Left kidney (tissue), 8 donors: ENCODE measurements at places on chromosomes 7 and 10. TPM values are rescaled to one million over a fixed set of nuclear protein-coding genes. Genes with fewer than 3 reads are reported as not detected.

DNA sequence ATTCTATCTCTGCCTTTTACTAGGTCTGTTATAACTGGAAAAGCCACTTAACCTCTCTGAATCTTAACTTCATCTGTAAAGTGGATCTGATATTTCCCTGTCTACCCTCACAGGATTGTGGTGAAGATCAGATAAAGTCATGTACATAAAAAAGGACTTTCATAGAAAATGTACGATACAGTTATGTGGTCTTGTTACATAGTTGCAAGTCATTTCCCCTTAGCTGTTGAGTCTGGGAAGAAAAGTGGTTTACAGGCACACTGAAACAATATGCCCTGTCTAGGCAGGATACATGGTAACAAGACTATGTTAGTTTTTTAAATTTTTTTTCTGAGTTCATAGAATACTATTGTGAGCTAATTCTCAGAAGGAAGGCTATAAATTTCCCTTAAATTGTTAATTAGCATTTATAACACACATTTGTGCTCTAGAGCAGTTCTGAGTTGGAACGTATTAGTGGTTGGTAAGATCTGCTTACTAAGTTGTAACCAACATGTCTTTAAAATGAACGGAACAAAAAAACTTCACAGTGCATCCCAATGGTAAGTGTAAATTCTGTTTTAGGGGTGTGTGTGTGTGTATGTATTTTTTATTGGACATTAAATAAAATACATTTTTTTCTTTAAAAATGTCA lies 7.1 kb upstream of the GSTO1 start:
- no peak for DNase-seq

The BAIAP2L1 gene
- polyA plus RNA-seq: 17.8 TPM

DNA sequence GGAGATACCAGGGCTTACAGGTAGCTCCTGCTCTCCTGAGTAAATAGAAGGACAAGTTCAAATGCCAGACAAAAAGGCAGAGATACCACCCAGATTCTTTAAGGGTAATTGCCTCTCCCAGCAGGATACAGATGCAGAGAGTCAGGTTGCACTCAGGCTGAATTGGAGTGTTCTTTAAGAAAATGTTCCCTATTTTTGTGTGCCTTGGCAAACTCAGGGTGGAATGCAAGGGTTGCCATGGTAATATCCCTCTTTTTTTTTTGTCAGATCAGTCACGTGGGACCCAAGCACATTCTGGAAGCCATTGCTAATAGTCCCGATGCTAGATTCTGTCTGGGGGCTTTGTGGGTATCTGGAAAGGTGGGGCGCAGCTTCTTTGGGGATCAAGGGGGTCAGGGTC lies 628.0 kb downstream of the CALN1 start:
- no peak for DNase-seq

The ZKSCAN5 gene
- 16.8 TPM for polyA plus RNA-seq

The AKR1D1 gene
- polyA plus RNA-seq: 0.08 TPM

DNA sequence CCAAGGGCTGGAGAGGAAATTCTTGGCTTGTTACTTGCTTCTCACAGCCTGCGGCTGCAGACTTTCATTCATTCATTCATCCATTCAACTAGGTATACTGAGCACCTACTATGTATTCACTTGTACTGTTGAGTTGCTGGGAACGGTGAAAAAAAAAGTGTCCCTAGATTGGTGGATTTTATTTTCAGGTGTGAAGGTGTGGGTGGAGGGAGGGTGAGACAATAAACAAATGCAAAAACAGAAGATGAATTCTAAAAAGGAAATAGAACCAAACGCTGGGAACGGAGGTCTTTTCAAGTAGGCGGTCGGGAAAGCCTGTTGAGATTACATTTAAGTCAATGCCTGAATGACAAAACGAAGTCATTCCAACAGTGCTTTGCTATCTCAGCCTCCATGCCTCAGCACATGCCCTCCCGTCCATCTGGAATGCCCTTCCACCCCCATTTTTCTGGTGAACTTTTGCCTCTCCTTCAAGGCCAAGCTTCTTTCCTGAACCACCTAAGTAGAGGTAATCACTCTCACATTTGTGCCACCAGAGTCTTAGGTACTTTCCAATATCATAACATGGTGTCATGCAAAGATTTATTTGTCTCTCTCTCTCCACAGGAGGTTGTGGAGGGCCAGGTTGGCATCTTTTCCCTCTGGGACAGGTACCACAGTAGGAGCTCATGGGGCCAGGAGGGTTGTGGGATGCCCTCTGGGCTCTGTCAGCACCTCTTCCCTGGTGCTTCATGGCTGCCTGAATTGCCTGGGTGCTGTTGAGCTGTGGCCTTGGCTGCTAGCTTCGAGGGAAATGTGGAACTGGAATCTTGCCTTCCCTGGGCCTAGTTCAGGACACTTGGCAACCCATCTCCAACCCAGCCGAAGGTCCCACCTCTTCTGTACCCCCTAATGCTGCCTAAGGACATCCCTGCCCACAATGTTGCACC lies 5.5 kb downstream of the NKX2-3 start:
- no peak for DNase-seq

The PAPSS2 gene
- 37.2 TPM for polyA plus RNA-seq

GRCh38 chr10:43304687-43305333 lies 37.9 kb upstream of the RASGEF1A start:
- DNase-seq: no peak

- no peak for DNase-seq
These were observed 308.5 kb upstream of the NFE2L3 start for GRCh38 chr7:25843467-25843866.

DNA sequence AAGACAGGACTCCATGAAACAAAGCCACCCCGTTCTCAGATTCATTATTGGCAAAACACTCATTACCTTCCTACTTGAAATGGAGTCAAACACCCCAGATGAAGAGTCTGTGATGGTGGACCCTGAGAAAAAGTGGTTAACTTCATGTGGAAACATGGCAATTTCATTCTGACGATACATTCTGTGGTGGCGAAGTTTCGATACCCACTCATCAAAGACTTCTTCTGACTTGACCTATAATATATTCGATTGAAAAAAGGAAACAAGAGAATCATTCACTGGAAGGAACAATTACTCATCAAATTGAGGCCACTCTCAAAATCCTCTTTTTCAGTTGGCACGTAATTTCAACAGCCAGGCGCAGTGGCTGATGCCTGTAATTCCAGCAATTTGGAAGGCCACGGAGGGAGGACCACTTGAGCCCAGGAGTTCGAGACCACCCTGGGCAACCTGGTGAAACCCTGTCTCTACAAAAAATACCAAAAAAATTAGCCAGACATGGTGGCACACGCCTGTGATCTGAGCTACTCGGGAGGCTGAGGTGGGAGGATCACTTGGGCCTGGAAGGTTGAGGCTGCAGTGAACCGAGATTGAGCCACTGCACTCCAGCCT lies 108.8 kb upstream of the GSDME start:
- no peak for DNase-seq

DNA sequence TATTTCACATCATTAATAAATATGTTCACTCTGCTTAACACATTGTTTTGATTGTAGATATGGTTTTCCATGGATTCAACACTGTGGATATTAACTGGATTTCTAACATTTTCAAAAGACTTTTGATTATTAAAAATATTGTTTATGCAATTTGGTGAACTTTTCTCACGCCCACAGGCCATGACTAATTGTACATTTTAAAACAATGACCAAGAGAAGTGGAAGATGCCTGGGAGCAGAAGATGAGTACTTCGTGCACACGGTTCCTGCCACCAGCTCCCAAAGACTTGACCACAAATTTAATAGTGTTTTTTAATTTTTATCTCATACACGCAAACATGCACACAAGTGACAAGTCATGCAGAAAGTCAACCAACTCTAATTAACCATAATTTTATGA lies 451.0 kb upstream of the ADARB2 start:
- no peak for DNase-seq

The SVOPL gene
- polyA plus RNA-seq: 2.9 TPM

The MYO3A gene
- 10.2 TPM for polyA plus RNA-seq

The CDC14C gene
- 0.08 TPM for polyA plus RNA-seq

- no peak for DNase-seq
These were observed 17.6 kb downstream of the AKR1E2 start for GRCh38 chr10:4843525-4844180.

- no peak for DNase-seq
These were observed 30.4 kb downstream of the FOXK1 start for GRCh38 chr7:4712281-4713182.

DNA sequence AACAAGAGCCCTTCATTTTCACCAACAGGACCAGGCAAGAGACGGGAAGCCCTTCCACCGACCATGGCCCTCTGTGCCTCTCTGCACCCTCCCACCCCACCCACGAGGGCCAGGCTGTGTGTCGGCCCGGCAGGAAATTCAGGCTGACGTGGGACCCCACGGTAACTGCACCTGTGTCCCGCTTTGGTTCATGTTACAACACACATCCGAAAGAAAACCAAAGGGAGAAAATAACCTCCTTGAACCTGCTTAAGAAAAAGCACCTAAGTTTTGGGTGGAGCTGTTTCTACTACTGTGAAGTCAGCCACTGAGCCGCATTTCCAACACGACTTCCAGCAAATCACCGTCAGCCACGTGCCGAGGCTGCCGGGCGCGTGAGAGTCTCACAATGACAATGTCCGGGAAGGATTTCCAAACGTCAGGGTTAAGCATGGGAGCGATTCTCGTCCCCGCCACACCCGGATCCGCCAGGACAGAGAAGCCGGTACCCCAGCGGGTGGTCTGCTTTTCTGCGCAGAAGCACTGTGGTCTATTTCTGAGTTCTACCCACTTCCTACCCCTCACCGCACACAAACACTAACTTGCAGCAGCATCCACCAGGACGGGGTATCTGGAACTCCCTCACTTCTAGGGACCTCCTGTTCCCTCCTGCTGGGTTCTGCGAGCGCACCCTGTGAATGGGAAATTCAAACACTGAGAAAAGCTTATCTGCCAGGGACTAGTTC lies 36.6 kb downstream of the AMZ1 start:
- DNase-seq: no peak

GRCh38 chr10:44293306-44293778 lies 91.6 kb downstream of the CXCL12 start:
- DNase-seq: no peak

DNA sequence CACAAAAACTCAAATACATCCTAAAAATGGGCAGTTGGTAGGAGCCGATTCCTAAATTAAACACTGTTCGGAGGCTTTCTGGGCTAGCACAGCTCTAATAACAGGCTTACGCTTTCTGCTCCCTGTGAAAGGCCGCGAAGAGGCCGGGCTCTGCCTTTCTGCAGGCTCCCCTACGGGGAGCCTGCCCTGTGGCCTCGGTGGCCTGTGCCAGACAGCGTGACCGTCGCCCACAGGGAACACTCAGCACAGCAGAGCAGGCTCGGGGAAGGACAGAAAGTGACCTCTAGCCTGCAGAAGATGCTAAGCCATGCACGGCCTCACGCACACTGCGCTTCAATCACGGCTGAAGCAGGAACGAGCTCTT lies 64.2 kb downstream of the DIP2C start:
- no peak for DNase-seq

The GARIN1A gene
- 4.2 TPM for polyA plus RNA-seq

- no peak for DNase-seq
These were observed 382.9 kb downstream of the SEMA3D start for GRCh38 chr7:84803979-84804378.

- no peak for DNase-seq
These were observed 10.8 kb upstream of the SFRP5 start for GRCh38 chr10:97782455-97783228.

DNA sequence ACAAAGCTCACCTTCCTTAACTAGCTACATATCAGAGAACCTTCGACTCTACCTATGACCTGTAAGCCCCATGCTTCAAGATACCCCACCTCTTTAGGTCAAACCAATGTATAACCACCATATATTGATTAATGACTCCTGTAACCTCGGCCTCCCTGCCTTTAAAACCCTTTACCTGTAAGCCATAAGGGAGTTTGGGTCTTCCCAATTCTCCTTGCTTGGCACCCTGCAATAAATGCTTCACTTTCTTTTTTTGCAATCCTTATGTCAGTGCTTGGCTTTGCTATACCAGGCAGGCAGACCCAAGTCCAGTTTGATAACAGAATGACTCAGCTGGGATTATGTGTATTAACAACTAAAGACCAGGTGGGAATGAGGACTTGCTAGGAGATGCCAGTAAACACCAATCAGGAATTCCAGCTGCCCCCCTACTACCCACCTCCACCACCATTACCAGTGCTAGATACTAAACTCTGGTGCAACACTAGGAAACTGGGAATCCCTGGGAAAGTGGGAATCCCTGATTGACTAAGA lies 22.0 kb upstream of the SLC35G1 start:
- DNase-seq: no peak

- DNase-seq: no peak
These were observed 16.8 kb downstream of the TMEM243 start for GRCh38 chr7:87202705-87203104.

The CYP3A4 gene
- 0.42 TPM for polyA plus RNA-seq

DNA sequence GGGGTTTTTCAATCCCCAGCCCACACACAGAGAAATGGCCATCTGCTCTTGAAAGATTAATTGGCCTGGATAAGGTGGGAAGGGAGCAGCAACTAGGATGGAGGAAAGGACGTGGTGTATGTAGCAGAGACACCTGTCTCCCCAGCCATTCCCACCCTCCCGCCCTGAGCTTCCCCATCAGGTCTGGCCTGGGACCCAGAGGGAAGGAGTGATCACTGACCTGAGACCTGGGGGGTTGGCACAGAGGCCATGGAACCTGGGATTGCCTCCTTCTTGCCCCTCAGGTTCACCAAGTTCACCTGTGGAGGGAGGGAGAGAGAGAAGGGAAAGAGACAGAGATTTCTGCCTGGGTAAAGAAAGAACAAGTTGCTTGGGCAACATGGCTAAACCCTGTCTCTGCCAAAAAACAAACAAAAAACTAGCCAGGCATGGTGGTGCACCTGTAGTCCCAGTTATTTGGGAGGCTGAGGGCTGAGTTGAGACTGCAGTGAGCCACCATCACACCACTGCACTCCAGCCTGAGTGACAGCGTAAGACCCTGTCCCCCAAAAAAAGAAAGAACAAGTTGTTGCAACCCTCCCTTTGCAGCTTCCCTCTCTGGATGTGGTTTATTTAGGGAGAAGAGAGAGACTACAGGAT lies 11.3 kb upstream of the TRPV6 start:
- no peak for DNase-seq

- DNase-seq: no peak
These were observed 186.4 kb downstream of the LRRC4 start for GRCh38 chr7:127844707-127845331.

DNA sequence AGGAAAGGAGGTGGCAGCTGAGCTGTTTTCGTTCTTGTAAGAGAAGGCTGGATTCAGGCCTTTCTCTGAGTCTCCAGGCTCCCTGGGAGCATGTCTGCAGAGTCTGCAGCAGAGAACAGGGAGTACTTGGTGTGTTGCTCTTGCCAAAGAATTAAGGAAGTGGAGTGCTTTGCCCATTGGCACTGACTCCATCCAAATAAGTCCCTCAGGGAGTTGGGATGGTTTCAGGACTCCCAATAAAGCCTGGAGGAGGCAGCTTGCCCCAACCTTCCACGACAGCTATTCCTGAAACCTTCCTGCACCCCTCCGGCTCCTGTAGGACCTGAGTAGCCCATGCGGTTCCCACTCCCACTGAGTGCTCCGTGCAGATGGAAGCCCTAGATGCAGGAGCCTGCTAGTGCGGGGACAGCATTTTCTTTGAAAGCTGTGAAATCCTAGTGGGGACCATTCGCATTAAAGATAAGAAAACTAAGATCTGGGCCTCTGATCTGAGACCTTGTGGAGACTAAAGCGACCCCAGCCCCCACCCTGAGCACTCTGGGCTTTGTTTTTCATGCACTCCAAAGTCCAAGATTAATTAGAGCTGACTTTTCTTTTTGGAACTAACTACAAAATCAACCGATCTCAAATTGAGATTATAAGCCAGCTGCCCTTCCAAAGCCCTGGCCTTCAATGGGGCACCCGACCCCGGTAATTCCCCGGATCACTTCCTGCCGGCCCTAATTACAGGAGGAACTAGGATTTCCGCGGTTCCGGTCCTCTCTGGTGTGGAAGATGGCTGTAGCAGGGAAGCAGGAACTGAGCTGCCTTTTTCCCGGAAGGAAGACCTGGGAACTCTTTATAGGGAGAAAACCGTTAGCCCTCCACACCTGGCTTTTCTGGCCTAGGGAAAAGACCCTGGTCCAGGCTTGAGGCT lies 110.2 kb downstream of the COL13A1 start:
- no peak for DNase-seq
